ENCODE measurements at places on chromosomes 13 and 19.

GRCh38 chr13:113110048-113110851, 4.7 kb downstream of the F7 start:
- DNase-seq: peak; percentile 21

GRCh38 chr19:2043961-2044708, 6.9 kb downstream of the MKNK2 start:
- DNase-seq: no peak

- DNase-seq: no peak
Observed at GRCh38 chr19:38289955-38290354, 14.1 kb upstream of the C19orf33 start.

GRCh38 chr19:58021541-58022282, 12.1 kb upstream of the ZSCAN1 start:
- DNase-seq: peak; percentile 38

DNA sequence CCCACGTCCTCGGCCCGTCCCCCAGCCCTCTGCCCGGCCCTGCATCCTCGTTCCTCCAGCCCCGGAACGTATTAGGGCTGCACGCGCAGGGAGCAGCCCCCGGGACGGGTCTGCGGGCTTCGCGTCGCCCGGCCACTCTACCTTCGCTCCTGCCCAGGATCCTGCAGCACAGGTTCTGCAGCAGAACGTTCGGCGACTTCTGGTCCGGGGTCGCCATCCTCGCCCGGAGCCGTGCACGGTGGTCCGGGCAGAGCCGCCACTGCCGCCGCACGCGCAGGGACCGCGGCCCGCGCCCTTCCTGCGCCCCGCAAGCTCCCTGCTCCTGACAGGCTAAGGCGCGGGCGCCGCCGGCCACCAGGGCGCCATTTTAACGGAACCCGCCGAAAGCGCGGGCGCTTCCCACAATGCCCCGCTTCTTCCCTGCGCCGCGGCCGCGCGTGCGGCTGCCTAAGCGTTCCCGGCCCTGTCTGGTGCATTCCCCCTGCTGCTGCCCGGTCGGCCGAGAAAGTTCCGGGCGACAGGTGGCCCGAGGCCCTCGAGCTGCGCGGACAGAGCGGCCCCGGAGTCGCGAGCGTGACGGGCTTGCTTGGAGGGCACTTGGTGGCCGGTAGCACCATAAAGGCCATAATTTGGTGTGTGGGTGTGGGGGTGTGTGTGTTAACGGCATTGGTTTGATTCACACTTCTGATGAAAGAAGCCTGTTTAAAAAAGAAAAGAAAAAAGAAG, at the start of gene TUBGCP3:
TUBGCP3 (minus strand) TSS at position 390 of the 726 bp plus-strand sequence; CDS start at position 217, 173 bp downstream.
- DNase-seq: peak; percentile 86

DNA sequence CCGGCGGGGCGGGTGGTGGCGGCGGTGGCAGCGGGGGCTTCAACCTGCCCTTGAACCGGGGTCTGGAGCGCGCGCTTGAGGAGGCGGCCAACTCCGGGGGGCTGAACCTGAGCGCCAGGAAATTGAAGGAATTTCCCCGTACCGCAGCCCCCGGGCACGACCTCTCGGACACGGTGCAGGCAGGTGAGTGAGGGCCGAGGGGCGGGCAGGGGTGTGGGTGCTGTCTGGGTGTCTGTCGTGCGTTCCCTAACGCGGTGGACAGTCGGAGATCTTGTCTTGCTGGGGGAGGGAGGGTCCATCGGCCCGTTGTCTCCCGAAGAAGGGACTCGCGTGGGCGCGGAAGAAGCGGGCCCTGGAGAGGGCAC, 533 bp downstream of the LRCH1 start:
- no peak for DNase-seq

DNA sequence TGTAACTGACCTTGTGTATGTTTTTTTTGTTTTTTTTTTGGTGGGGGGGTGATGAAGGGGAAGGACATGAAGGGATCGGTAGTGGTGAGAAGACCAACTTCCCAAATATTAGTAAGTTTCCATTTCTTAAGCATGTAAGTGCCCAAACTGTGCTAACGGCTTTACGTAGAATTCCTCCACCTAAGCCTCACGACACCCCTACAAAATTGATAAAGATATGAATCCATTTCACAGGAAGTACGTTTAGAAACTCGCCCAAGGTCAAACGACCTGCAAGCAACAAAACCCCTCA, 649 bp downstream of the UQCRFS1 start:
- no peak for DNase-seq

GRCh38 chr19:34504273-34504808, 22.8 kb downstream of the WTIP start:
- no peak for DNase-seq

- no peak for DNase-seq
Observed at GRCh38 chr13:80203496-80203895, 137.4 kb downstream of the SPRY2 start.

- DNase-seq: peak; percentile 59
Observed at GRCh38 chr19:10390652-10391286, 10.4 kb upstream of the TYK2 start.

GRCh38 chr13:31965361-31966066, 66.1 kb upstream of the FRY start:
- no peak for DNase-seq

- DNase-seq: peak; percentile 59
Observed at GRCh38 chr13:36131222-36131930, at the start of gene DCLK1. Gene DCLK1 (minus strand): TSS chr13:36131382.

DNA sequence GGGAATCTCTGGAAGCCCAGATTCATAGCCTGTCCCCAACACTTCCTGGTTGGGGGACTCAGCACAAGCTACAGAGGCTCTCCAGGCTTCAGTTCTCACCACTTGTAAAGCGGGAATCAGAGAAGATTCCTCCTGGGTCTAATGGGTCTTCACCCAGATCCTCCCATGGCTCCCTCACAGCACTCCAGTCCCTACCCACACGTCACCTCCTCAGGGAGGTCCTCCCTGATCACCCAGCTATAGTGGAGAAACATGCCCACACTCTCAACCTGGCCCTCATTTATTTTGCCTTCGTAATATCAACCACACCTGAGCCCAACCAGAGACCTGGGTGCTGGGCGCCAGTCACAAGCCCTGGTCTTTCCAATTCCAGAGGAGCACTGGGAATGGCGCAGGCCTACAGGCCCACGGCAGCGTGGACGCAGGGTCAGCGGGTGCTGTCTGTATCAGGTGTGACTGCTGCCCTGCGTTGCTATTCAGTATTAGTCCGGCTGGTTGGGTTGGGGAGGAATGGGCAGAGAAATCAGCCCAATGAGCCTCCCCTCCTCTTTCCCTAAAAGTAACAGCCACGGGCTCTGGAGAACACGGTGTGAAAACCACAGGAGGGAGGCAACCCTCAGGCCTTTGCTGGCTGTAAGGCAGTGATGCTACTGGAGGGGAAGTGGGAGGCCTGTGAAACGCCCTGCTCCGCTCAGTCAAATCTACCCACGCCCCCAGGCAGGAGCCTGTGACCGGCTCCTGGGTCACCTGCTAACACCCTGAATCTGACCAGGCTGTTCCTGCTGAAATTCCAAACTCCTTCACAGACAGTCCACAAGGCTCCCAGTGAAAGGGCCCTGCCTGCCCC, 5.2 kb downstream of the AKT2 start:
- no peak for DNase-seq

GRCh38 chr19:30978639-30979038, 370.6 kb downstream of the TSHZ3 start:
- no peak for DNase-seq

- DNase-seq: no peak
Observed at GRCh38 chr13:87128036-87128435, 543.1 kb upstream of the SLITRK5 start.

DNA sequence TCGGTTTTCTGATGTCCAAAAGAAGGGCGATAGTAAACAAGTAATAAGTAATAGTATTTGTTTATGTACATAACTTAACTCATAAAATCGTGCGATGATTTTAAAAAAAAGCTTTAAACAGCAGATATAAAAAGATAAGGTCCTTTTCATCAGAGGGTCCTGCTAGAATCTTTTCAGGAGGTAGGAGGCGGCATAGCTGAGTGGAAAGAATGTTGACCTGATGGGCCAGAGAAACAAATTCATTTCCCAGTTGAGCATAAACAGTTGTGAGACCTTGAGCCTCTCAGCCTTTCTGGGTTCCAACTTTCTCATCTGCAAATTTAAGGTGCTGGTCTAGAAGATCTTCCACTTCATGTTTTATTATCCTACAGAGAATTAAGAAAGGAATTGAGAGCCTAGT, 173.5 kb downstream of the LACC1 start:
- DNase-seq: no peak

- DNase-seq: peak; percentile 8
Observed at GRCh38 chr19:40144151-40144550, 47.1 kb upstream of the MAP3K10 start.

- DNase-seq: no peak
Observed at GRCh38 chr13:48686636-48687210, 33.0 kb downstream of the CYSLTR2 start.

- peak; percentile 58 for DNase-seq
Observed at GRCh38 chr13:27170221-27170515, 1.4 kb downstream of the USP12 start.

GRCh38 chr13:47134939-47135489, 238.2 kb upstream of the HTR2A start:
- DNase-seq: no peak

DNA sequence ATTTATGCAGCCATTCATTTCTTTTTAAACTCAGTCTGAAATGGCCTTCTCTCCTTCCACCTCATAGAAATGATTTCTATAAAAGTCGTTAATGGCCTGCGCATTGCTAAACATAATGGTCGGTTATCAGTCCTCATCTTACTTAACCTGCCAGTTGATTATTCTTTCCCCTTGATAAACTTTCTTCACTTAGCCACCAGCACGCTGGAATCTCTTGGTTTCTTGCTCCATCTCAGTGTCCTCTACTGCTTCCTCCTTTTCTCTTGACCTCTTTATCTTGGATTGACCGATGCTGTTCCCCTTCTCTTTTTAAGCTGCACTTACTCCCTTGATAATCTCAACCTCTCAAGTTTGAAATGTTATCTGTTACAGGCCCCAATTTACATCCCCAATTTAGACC, 12.2 kb upstream of the CLC start:
- no peak for DNase-seq

DNA sequence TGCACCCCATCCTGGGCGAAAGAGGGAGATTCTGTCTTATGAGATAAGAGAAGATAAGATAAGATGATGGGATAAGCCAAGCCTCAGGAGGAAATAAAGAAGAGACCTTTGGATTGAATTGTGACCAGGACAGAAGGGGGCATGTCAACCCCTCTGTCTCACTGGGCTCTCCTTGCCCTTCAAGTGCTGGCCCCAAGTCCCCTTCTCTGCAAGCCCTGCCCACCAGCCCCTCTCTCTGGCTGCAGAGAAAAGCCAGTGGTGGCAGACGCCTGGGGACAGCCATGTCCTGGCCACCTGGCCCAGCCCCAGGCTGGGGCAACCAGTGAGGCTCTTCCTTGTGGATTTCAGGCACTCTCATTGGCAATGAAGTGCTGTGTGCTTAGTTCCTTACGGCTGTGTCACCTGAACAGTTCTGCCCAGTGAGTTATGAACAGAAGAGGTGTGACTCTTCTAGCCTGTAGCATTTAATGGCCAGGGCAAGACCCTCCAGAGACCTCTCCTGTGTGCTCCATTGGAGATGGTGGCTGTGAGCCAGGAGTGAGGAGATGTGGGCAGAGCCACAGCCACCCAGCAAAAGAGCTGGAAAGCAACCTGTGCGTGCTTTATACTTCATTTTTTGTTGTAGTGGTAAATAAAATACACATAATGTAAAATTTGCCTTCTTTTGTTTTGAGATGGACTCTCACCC, 6.1 kb upstream of the BTBD2 start:
- no peak for DNase-seq

GRCh38 chr13:60482012-60482411, 85.0 kb downstream of the TDRD3 start:
- DNase-seq: peak; percentile 19

DNA sequence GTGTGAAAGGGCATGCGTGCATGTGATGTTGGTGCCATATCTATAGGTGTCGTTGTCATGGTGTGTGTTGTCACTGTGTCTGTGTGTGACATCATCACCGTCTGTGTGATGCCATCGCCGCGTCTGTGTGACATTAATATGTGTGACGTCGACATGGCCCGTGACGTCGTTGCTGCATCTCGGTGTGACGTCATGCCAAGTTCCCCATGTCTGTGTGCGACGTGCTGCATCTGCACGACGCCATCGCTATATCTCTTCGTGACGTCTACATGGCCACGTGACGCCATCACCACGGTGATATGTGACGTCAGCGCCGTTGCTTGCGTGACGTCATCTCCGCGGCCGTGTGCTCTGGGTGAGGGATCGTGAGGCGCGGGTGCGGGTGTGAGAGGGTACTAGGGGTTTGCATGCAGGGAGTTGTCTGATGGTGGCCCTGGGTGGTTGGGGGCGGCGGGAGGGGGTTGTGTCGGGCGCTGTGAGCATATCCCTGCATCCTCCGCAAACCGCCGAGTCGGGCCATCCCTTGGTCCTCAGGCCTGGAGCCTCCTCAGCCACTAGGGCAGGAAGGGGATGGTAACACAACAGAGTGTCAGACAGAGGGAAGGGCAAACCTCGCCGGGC, 14.6 kb downstream of the GTPBP3 start:
- no peak for DNase-seq

GRCh38 chr13:102682727-102683126, 12.1 kb downstream of the METTL21C start:
- no peak for DNase-seq

DNA sequence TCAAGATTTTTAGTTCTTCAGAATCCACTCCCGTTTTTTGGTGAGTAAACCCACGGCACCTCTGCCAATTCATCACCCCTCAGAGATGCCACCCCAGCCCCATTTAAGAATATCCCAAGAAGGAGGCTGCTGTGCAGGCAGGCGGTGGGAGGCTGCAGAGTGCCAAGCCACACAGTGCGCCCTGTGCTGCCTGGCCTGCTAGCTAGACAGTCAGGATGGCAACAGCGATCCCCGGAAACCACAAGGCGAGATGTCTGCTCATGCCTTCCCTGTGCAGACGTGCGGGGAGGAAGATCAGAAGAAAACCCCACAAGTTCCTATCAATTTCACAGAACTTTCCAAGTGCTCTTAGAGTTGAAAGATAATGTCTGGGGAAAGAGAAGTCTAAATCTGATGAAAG, 64.8 kb upstream of the GPR183 start:
- DNase-seq: no peak

- DNase-seq: no peak
Observed at GRCh38 chr13:96377835-96378234, 287.9 kb downstream of the HS6ST3 start.

DNA sequence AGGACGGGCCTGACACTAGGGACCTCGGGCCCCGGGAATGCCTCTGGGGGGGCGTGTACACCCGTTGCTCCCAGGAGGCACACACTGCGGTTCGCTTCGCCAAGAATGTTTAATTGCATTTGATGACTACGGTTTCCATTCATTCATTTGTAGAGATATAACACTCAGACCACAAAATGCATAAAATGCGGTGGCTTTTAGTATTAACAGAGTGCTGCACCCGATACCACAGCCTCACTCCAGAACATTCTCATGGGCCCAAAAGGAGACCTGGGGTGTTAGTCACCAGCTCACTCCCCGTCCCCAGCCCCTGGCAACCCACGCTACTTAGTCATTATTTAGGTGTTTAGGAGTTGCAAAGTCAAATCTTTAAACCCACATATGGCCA, 21.8 kb downstream of the HCN2 start:
- peak; percentile 97 for DNase-seq

GRCh38 chr19:49556412-49557398, 23.7 kb downstream of the NOSIP start:
- DNase-seq: no peak

All from fibroblast of skin of scalp (primary cell).